ENCODE measurements at places on chromosomes 3 and 15. TPM values are rescaled to one million over a fixed set of nuclear protein-coding genes. Genes with fewer than 3 reads are reported as not detected.

DNA sequence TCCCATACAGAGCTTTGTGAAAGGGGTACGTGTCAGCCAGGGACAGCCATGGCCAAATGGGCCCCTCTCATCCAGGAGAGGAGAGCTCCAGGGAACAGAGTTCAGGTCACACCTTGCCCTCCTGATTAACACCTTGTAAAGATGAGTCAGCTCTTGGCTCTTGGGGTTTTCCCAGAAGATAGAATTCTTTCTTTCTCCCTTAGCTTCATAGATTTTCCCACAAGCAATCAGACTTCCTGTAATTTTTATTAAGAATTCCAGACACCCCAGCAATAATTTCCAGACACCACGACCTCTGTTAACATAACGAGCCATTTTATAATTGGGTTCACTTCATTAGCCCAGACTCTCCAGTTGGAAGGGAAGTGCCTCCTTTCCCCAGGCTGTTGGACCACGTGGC is 86.4 kb downstream of the LRTM1 start:
- DNase-seq: no peak

DNA sequence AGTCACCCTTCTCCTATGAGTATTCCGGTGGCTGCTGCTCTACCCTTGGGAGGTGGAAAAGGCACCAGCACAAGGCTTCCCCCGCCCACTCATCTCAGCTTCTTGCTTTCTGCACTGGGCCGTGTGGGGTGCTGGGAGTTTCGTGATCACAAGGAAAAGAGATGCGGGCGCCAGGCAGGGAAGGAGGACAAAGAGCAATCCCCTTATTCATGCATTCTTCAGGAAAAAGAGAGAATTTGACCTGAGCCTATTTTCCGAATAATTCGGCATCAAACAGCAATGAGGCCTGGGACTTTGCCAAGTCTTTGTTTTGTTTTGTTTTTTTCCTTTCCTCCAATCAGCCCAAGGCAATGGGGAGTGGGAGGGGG is 102.2 kb upstream of the LPP start:
- DNase-seq: no peak

GRCh38 chr3:146801492-146801891 is 196.3 kb upstream of the PLSCR5 start:
- DNase-seq: no peak

GRCh38 chr15:70385052-70385451 is 287.3 kb upstream of the TLE3 start:
- peak; percentile 69 for DNase-seq

- DNase-seq: no peak
Observed at GRCh38 chr3:153348457-153349107, 186.6 kb downstream of the RAP2B start.

DNA sequence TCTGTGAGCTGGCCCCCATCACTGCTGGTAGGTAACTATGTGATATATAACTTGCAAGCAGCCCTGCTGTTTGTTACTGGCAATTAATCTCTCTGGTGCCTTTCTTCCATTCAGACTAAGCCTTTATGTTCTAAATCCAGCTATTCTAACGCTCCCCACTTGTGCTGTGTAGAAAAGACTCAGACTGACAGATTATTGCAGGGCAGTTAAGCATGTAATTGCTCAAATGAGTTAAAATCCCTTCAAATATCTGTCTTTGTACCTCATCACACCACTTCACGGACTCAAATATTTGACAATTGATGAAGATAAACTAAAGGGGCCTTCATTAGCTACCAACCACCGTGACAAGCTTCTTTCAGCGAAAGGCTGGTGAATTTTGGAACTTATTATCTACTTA is 416.2 kb downstream of the NR2F2 start:
- DNase-seq: no peak

DNA sequence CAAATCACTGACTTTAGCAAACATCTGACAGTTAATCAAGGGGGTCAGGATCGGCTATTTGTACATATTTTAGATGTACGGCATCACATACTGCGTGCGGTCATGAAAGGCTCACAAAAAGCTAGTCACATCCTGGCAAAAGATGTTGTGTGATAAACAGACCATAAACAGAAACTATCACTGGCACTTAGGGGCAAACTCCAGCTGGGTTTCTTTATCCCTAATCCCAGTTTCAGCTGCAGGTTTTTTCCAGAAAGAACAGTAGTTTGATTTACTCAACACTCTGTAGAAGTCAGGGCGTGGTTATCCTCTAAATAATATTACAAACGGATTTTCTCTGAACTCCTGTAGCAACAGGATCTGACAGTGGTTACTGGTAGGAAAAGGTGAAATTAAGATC is 112.4 kb upstream of the BHLHE40 start:
- DNase-seq: no peak

DNA sequence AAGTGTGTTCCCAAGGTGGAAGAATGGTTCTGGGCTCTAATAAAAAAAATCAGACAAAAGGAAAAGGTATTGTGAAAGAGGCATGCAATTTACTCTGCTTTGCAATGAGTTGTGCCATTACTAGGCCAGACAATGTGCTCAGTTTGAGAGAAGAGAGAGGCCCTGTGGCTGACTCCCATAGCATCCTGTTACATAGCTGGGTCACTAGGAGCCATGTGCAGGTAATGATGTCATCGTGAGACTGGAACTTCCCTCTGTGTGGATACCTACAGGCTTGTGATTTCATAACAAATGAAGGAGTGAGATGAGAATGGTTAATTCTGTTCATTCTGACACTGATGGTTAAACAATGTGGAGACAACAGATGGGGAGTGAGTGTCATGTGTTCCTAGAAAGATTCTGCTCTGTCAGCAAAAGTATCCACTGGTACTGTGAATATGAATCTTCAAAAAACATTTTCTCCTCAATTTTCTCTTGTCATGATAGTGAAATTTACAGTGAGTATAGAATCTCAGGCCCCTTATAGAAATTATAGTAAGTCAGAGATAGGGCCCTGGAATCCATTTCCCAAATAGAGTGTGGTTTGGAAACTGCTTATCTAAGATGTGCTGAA is 648.7 kb upstream of the DPPA4 start:
- no peak for DNase-seq

GRCh38 chr3:119703820-119704531 is 1.2 kb downstream of the CFAP91 start:
- DNase-seq: no peak

GRCh38 chr3:161212906-161213305 is 8.2 kb upstream of the NMD3 start:
- DNase-seq: no peak

GRCh38 chr3:165523801-165524200 is 313.4 kb downstream of the BCHE start:
- DNase-seq: no peak

DNA sequence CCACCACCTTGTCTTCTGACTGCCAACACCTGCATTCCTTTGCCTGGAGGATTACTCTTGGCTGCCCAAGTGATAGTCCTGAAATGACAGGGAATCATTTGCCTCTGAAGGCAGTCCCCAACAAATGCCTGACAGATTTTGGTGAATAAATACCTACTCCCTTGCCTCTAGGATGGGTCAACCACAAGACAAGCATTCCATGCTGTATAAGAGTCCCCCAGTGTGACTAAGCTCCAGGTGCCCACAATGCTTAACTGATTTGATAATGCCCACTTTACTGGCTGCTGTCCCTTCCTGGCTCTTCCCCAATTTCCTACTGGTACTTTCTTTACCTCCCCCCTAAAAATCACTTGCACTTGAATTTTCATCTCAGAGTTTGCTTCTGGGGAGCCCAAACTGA is 14.8 kb downstream of the THRB start:
- no peak for DNase-seq

DNA sequence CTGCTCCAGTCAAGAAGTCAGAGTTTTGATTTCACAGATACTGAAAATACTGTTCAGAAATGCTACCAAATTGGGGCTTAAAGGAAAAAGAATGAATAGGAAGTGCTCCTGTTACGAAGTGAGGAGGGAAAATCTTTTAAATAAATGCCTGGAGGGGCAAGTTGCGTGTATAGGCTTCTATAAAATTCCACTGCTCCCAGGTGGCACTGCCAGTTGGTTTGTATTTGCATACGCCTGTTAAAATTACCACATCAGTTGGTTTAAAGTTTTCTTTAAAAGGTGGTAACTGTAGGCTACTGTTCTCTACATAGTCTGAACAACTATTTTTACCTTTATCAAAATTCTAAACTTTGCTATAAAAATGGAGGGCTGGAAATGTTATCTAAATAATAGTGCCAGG is 123.5 kb downstream of the DLG1 start:
- no peak for DNase-seq

DNA sequence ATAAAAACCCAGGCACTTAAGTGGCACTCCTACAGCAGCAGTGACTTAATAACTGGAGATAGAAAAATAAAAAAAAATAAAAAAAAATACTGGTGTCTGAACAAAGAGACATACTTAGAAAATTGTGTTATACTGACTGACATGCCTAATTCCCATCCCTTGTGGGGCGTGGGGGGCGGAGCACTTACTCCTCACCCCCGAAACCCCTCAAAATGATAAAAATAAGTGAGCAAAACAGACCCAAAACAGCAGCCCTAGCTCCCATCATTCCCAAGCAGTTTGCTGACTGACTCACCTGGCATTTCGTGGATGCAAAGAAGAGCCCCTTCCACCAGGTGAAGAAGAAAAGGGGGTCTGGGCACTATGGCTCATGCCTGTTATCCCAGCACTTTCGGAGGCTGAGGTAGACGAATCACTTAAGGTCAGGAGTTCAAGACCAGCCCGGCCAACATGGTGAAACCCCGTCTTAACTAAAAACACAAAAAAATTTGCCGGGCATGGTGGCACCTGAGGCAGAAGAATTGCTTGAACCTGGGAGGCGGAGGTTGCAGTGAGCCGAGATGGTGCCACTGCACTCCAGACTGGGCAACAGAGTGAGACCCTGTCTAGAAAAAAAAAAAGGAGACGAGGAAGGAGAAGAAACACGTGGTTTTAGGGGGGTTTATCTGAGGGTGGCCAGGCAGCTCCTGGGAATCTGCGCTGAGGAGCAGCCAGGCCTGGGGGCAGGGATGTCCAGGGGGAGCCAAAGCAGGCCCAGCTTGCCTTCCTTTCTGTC is 50.8 kb upstream of the BLM start:
- no peak for DNase-seq

DNA sequence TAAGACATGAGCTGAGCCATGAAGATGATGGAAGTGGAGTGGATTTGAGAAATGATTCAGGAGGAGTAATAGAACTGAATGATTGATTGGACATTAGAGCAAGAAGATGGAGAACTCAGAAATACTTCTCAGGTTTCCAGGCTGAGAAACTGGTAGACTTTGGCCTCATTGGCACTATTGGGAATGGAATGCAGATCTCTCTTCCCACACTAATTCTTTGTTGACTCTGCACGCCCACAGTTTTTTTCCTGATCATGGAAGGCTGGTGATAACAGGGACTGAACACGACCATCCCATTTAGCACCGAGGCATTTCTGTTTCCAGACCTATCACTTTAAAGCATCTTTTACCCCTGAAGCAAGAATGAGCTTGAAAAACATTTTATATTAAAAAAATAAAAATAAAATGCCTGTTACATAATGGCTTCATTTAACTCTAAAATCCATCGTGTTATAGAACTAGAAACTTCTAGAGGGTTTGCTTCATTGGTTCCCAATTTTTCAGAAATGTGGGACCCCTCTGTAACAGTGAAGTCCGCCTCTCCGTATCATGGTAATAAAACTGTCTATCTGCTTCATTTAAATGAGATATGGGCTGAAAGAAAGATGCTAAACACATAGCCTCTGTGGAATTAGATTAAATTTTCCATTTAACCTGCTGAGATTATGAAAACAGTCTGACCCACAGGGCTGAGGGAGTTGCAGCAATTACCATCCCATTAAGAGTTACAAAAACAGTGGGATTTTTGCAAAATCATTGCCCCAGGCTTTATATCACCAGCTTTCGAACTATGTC is 562.0 kb upstream of the CFAP20DC start:
- peak; percentile 37 for DNase-seq

- DNase-seq: peak; percentile 52
Observed at GRCh38 chr3:52704611-52705437, 767 bp downstream of the GLT8D1 start.

DNA sequence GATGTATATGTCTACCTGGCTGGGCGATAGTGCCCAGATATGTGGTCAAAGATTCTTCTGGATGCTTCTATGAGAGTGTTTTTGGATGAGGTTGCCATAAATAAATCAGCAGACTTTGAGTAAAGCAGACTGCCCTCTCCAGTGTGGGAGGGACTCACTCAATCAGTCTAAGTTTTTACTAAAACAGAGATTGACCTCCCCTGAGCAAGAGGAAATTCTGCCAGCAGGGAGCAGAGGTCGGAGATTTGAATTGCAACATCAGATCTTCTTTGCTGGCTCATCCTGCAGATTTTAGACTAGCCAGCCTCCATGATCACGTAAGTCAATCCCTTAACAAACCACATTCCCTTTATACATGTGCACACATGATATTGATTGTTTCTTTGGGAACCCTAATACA is 300.9 kb downstream of the MCTP2 start:
- no peak for DNase-seq

DNA sequence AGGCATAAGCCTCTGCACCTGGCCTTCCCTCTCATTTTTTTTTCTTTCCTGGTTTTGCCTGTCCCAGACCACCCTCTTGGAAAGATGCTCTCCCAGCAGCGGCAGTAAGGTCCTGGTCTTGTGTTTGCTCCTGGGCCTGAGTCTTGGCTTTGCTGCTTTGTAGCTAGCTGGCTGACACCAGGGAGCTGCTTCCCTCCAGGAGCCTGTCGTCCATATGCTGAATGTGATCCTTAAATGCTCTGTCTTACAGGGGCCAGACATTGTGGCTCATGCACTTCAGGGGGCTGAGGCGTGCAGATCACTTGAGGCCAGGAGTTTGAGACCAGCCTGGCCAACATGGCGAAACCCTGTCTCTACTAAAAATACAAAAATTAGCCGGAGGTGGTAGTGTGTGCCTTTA is 17.2 kb downstream of the FLNB start:
- DNase-seq: no peak

DNA sequence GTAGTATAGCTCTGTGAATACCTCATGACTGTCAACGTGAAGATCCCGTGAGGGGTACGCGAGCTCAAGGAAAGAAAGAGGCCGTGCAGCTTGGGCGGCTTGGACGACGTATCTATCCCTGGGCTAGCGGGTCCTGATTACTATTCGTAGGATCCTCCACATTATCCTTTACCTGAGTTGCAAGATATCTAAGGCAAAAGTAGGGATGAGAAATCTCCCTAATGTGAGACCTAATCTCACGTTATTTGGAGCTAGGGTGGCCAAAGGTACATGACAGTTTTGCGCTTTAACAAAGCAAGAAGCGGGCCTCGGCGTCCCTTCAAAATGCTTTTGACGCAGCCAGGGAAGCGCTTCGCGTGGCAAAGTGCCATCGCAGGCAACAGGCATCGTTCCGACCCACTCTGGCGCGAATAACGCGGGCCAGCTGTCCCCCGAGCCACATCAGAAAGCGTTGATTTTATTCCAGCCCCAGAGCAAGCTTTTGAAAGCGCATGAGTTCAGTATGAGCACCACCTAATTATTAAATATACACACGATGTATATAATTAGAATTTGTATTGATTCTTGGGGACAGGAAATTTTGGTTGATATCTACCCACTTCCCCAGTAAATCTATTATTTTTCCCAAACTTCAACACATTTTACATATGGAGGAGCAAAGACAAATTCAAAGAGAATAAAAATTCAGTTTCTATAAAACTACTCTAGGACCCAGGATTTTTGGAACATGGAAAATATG is 2.5 kb upstream of the EOMES start:
- no peak for DNase-seq

The GOLGA6L7 gene
- not detected for polyA plus RNA-seq

The SOX14 gene
- not detected for polyA plus RNA-seq

The STRIT1 gene
- polyA plus RNA-seq: not detected

The CCDC9B gene
- polyA plus RNA-seq: 13.7 TPM

The FSTL1 gene
- 329 TPM for polyA plus RNA-seq

The WDR93 gene
- 0.57 TPM for polyA plus RNA-seq

The SPTBN5 gene
- polyA plus RNA-seq: 0.23 TPM

The MYO5C gene
- polyA plus RNA-seq: 1.1 TPM

The CCDC54 gene
- not detected for polyA plus RNA-seq

The GOLGA8T gene
- 0.06 TPM for polyA plus RNA-seq

The PRSS50 gene
- polyA plus RNA-seq: not detected
